ENCODE measurements at places on chromosomes 6 and 20. TPM values are rescaled to one million over a fixed set of nuclear protein-coding genes. Genes with fewer than 3 reads are reported as not detected.

The FRK gene
- total RNA-seq: 0.44 TPM

The FAM83C gene
- total RNA-seq: not detected

The WFDC10B gene
- not detected for total RNA-seq

The CASS4 gene
- under 0.01 TPM for total RNA-seq

The ADGRF5 gene
- 0.22 TPM for total RNA-seq

The NRSN1 gene
- not detected for total RNA-seq

The TSPO2 gene
- total RNA-seq: not detected

The BPIFA1 gene
- total RNA-seq: not detected

The PRRT1 gene
- total RNA-seq: 0.29 TPM

The NOX3 gene
- total RNA-seq: not detected

The DDX27 gene
- 39.6 TPM for total RNA-seq

The MOXD1 gene
- 25.2 TPM for total RNA-seq

The RFX6 gene
- total RNA-seq: not detected

The OR2H1 gene
- not detected for total RNA-seq

The HEY2 gene
- under 0.01 TPM for total RNA-seq

The TSBP1 gene
- not detected for total RNA-seq

The SIGLEC1 gene
- under 0.01 TPM for total RNA-seq

The GSTA4 gene
- 14.7 TPM for total RNA-seq

The GFRAL gene
- not detected for total RNA-seq

The MAP1LC3A gene
- 14.5 TPM for total RNA-seq

The REM1 gene
- total RNA-seq: not detected

The ANGPT4 gene
- total RNA-seq: not detected

The GHRH gene
- total RNA-seq: not detected

The ANKRD66 gene
- total RNA-seq: not detected

The METTL24 gene
- total RNA-seq: not detected

The SMLR1 gene
- not detected for total RNA-seq

The SALL4 gene
- total RNA-seq: 0.29 TPM

All from placental pericyte (primary cell).